ENCODE measurements at places on chromosomes 3 and 15.

DNA sequence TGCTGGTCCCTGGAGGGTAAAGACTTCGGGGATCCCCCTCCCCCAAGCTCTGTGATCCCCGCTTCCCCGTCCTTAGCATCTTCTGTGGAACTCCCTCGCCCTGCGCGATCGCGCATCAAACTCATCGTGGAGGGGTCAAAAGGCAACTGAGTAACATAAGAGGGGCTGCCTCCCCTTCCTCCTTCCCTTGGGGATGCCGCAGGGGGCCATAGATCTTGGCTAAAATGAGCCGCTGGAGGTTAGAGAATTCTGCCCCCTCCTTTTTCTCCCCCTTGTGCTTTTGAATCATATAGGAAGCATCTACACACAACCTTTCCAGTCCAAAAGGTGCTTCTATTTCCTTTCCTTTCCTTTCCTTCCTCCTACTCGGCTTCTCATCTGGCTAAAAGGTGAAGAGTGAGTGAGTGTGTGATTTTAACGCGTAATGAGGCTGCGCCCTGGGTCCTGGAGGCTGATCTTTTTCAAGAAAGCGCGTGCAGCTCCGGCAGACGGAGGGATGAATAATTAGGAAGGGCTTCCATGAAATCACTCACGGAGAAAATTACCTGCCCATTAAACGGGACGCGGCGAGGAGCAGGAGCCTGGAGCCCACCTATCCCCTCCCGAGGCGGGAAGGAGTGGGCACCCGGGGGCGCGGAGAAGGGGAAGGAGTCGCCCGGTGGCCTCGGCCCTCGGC, 831 bp upstream of the ROBO2 start:
- DNase-seq = no peak

- no peak for DNase-seq
These were observed 9.4 kb upstream of the SUMF1 start for GRCh38 chr3:4476496-4476895.

DNA sequence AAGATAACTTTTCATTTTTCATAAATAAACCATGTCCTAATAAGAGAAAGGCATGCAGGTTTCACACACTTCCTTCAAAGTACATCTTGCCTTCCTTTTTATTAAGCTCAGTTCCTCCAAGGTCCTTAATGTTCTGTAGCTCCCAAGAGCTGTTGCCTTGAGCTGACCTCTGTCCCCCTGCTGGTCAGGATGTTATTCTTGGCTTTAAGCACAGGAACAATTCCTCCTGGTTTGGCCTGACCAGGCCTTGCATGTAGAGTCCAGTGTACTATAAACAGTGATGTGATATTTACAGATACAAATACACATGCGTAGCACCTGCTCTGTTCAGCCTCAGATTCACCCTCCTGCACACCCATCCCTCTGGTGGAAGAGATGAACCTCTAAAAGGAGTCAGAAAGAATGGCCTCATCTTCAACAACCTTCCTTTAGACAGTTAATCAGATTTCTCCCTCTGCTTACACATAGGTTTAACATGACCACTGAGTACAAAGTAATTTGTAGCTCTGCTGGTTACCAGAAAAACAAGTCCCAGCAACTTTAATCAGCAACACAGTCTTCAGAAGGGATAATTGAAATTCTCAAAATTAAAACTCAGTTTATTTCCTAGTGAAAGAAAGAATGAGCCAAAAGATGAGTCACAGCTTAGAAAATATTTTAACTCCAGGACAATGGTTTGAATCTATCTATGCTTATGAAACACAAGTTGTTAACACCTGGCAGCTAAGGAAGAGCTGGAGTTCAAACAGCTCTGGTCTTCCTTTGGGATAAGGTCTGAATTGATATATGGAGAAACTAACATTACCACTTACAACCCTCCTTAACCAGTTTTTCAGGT, 46.5 kb downstream of the PTPN9 start:
- DNase-seq = no peak

DNA sequence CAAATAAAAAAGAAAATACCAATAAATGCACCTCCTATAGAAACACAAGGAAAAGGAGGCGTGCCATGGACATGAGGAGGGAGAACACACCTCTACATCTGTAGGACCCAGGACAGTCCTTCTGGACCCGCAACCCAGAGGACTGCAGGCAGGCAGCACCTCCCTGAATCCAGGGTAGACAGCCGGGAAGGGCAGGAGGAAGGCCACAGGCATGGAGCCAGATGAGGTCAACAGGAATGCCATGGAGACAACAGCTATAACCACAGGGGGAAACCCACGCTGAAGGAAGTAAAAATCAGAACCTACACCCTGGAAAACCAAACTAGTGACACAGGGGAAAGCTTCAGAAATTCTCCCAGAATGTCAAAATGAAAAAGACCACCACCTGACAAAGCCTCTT, 248.8 kb upstream of the NSMCE3 start:
- no peak for DNase-seq

GRCh38 chr3:69684309-69684961, 54.8 kb upstream of the MITF start:
- no peak for DNase-seq

- DNase-seq = no peak
These were observed 235.2 kb upstream of the TRIM42 start for GRCh38 chr3:140442621-140443020.

GRCh38 chr3:146154995-146155394, 6.0 kb downstream of the PLOD2 start:
- DNase-seq = no peak

- no peak for DNase-seq
These were observed 6.6 kb upstream of the GPR171 start for GRCh38 chr3:151209654-151210053.

- no peak for DNase-seq
These were observed 43.1 kb upstream of the SLC6A6 start for GRCh38 chr3:14359348-14359747.

DNA sequence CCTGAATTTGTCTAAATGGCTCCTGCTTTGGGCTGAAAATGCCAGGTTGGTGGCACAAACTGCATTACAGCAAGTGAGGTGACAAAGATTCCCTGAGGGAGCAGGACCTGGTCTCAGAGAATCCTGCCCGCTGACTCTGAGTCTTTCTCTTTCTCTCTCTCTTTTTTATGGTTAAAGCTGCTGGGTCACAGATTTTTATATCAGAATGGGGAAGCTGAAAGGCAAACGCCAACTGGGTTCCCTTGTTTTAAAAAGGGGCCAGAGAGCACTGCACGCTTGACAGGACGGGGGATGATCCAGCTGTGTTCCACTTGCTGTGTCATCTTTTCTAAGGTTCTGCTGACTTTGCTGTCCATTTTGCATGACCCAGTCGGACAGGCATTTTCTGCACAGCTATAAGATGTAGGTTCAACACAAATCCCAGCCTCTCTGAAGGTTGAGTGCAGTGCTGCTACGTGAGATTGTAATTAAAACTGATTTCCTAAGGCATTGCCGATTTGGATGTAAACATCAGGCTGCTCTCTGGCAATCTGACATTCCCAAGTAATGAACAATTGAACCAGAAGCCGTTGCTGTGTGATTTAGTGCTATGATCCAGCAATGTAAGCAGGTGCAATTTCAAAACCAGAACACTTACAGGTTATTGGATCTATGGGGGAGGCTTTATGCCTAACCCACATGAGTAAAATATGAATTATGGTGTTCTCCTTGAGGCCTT, 25.8 kb downstream of the ARHGEF3 start:
- no peak for DNase-seq

DNA sequence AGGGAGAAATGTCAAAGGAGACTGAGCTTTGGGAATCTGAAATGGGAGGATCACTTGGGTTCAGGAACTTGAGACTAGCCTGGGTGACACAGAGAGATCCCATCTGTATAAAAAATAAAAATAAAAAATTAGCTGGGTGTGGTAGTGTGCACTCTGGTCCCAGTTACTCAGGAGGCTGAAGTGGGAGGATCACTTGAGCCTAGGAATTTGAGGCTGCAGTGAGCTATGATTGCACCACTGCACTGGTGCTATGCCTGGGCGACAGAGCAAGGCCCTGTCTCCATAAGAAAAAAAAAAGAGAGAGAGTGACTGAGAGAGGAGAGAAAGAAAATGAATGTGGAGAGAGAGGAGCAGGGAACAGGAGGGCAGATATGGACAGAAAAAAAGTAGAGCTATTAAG, 72.8 kb downstream of the SENP2 start:
- no peak for DNase-seq

Data from NCI-H1417 treated with DMSO at 0.1 percent for 48 hours (cell line).